Hair follicular keratinocyte (primary cell): ENCODE measurements at places on chromosomes 11 and 22. TPM values are rescaled to one million over a fixed set of nuclear protein-coding genes. Genes with fewer than 3 reads are reported as not detected.

The OR5B12 gene
- not detected in 2 replicates for total RNA-seq

The IRAG1 gene
- total RNA-seq = under 0.01 and 0.11 TPM in 2 replicates

The CHRM1 gene
- total RNA-seq = not detected in 2 replicates

The SLC6A5 gene
- total RNA-seq = not detected in 2 replicates

The CASP5 gene
- not detected in 2 replicates for total RNA-seq

The SLC22A24 gene
- total RNA-seq = not detected in 2 replicates
